Gastrocnemius medialis (tissue), 4 donors: ENCODE measurements at places on chromosomes 16 and 17. TPM values are rescaled to one million over a fixed set of nuclear protein-coding genes. Genes with fewer than 3 reads are reported as not detected.

TEPSIN gene
- 19.5 TPM for total RNA-seq

DNA sequence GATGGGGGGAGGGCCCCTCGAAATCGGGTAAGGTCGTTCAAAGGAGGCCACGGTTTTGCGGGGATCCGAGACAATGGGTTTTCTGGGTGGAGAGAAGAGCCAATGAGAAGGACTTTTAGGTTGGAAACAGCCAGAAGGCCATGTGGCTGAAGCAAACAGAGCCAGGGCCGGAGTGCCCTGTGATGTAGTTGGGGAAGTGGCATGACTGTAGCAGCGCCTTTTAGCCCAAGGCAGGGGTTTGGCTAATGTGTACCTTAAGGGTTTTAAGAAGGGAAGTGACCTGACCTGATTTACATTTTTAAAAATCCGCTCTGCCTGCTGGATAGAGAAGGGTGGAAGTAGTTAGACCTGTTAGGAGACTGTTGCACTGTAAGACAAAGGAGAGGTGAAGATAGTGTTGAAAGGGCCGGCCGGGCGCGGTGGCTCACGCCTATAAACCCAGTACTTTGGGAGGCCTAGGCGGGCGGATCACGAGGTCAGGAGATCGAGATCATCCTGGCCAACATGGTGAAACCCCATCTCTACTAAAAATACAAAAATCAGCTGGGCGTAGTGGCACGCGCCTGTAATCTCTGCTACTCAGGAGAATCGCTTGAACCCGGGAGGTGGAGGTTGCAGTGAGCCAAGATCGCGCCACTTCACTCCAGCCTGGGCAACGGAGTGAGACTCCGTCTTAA, 1.0 kb downstream of the LYRM1 start:
- peak; percentile 45 for DNase-seq

DNA sequence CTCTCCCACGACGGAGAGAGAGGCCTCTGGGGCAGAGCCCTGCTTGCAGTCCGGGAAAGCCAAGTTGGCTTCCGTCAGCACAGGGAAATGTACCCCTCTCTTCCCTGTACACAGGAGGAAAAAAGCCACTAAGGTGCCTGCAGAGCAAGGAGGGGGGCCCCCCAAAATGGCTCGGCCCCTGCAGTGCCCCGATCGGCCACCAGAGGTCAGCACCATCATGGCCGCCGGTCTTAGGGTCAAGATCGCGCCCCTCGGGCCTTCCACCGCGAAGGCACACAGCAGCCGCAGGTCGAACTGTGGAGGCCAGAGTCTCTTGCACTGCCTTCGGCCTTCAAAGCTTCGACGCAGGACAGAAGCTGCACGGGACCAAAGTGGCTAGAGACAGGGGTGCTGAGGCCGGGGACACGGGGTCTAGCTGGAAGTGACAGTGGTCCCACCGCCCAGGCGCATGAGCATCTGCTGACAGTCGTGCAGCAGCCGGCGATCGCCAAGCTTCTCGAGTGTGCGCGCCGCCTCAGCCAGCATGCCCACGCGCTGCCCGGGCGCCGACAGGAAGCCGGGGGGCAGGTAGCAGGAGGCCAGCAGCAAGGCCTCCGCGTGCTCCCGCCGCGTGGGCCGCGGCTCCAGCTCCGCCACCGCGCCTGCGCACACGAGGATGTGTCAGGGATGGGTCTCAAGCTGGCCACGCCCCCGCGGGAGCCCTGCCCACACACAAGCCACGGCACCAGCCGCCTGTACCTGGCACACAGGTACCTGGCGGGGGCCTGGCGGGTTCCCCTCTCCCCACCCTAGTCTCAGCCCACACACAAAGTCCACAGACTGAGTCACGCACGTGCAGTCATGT, 24.4 kb downstream of the SREBF1 start:
- DNase-seq = peak; percentile 49

TACO1 gene
- total RNA-seq = 31.2 TPM

KRTAP4-3 gene
- total RNA-seq = not detected

DNA sequence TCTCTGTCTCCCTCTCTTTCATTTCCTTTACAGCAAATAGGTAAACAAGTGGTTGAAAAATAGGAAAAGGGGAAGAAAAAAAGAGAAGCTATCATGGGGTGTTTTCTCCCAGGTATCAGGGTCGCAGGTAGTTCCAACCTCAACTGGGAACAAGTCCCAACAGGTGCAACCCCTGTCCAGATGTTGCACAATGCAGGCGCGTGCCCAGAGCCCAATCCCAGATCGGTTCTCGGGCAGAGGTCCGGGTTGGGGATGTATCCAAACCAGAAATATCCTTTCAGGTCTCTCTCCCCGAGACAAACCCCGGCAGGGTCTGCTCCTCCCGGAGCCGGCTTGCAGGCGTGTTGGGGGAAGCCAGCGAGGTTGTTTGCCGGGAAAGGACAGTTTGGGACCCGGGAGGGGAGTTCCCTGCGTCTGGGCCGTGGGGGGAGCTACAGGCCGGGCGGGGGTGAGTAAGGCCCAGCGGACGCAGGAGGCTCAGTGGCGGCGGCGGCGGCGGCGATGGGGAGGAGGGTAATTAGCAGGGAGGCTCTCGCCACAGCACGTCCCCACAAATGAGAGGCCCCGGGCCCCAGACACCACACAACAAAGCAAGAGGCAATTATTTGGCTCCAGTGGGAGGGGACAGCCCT, 21.2 kb upstream of the SP6 start:
- no peak for DNase-seq

- DNase-seq = peak; percentile 16
Measured at GRCh38 chr16:57998486-57998885, 2.0 kb downstream of the ZNF319 start.

GRCh38 chr17:39737206-39737759, 455 bp upstream of the GRB7 start:
- no peak for DNase-seq

GRCh38 chr16:89534252-89534756, 26.1 kb downstream of the SPG7 start:
- DNase-seq = peak; percentile 15

- DNase-seq = no peak
Measured at GRCh38 chr17:37802712-37803416, 58.0 kb upstream of the HNF1B start.

PLD6 gene
- total RNA-seq = 5.1 TPM

DNA sequence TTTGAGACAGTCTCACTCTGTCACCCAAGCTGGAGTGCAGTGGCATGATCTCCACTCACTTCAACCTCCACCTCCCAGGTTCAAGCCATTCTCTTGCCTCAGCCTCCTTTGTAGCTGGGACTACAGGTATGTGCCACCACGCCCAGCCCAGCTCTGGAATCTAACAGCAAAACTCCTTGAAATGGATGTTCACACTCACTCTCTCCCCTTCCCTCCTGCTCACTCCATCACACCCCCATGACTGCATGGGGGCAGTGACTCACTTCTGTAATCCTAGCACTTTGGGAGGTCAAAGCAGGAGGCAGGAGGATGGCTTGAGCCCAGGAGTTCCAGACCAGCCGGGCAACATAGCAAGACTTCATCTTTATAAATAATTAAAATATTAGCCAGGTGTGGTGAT, 11.1 kb upstream of the TFAP4 start:
- no peak for DNase-seq

GRCh38 chr16:89476379-89476778, 14.0 kb downstream of the ANKRD11 start:
- no peak for DNase-seq

CCL8 gene
- not detected for total RNA-seq

KRTAP3-2 gene
- not detected for total RNA-seq

- DNase-seq = no peak
Measured at GRCh38 chr16:20504418-20504817, 53.1 kb downstream of the ACSM2A start.

ARL5C gene
- total RNA-seq = not detected

DNA sequence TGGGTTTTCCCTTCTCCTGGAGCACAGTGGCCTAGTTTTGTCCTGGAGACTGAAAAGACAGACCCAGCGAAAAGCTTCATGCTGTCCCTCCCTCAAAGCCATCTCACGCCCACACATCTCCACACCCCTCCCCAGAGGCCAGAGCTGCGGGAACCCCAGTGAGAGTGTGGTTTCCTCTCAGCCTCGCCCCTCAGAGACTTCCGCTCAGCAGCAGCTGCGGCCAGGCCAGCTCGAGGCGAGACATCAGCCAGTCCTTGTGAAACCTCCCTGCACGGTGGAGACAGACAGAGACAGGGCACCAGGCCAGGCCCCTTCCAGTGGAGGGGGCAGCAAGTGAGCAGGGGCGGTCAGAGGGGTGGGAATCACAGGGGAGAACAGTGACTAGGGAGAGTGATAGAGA, 77.0 kb upstream of the TNRC6C start:
- DNase-seq = peak; percentile 47

MYOCD gene
- total RNA-seq = 2.0 TPM

- peak; percentile 91 for DNase-seq
Measured at GRCh38 chr17:3976675-3977171, 12.5 kb upstream of the ATP2A3 start.

CDH11 gene
- 14.2 TPM for total RNA-seq

SOX9 gene
- 0.49 TPM for total RNA-seq

- DNase-seq = no peak
Measured at GRCh38 chr16:11020792-11021551, 76.6 kb downstream of the CLEC16A start.

KRT26 gene
- total RNA-seq = not detected

DNA sequence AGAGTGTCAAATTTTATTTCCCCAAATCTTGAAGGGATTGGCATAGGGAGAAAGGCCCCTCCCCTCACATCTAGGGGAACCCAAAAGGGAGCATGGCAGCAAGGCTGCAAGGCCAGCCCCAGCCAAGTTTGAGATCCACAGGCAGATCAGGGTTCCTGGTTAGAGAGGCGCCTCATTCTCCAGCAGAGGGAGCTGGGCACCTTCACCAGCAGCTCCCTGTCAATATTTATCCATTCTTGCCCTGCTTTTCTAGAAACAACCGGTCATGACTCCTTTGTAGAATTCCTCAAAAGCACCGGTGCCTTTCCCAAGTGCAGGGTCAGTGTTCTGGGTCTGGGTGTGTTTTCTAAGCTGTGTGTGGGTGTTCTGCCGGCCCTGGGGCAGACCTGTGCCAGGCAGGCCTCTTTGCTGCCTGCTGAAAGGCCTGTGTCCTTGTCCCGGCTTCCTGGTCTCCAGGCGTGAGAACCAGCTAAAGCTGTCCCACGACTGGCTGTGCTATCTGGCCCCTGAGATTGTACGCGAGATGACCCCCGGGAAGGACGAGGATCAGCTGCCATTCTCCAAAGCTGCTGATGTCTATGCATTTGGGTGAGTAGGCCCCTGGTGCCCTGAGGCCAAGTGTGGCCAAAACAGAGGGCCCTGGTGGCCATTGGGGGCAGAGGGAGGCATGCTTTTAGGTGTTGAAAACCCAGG, 21.2 kb upstream of the LGALS9 start:
- DNase-seq = no peak

- no peak for DNase-seq
Measured at GRCh38 chr17:78322327-78322857, 37.5 kb downstream of the SOCS3 start.

DNA sequence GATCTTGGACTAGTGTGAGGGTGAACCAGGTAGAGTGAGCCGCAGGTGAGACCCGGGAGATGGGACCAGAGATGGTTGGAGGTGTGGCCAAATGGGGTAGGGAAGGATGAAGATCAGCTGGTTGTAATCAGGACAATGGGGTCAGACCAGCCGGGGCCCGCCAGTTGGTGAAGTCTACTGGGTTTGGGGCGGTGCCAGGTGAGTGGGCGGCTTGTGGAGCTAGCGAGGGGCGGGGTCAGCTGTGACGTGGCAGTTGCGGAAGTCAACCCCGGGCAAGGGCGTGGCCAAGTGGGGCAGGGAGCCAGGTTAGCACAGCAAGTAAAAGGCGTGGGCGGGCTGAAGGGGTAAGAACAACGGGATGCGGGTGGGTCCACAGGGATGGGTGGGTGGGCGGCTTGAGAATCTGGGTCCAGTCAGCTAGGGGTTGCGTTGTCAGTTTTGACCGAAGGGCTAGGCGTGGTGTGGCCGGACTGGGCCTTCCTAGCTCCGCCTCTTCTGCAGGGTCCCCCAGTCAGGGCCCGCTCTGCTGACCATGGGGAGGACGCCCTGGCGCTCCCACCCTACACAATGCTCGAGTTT, 25.5 kb upstream of the ALKBH5 start:
- peak; percentile 71 for DNase-seq

DNA sequence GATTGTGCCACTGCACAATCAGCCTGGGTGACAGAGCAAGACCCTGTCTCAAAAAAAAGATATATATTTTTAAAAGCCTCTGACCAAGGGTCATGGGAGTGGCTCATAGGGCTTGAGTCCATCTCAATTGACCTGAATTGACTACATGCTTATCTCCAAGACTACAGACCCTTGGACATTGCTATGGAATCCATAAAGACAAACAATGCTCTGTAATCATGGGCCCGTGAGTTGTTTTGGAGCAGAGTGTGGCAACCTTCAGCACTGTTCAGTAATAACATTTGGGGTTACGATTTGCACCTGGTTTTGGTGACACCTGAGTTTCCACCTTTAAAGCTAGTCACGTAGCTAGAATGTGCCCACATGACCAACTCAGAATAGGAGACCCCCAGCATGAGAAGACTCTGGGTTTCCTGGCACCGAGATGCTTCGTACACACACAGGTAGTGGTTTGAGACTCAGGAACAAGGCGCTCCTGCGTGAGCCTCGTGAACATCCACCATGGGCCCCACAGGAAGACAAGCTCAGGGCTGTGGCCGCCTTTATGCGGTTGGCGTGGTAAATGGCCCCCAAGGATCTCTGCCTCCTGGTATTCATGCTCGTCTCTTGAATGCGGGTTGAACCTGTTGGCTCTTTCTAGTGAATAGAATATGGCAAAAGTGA, 66.6 kb upstream of the RPH3AL start:
- DNase-seq = no peak

DNA sequence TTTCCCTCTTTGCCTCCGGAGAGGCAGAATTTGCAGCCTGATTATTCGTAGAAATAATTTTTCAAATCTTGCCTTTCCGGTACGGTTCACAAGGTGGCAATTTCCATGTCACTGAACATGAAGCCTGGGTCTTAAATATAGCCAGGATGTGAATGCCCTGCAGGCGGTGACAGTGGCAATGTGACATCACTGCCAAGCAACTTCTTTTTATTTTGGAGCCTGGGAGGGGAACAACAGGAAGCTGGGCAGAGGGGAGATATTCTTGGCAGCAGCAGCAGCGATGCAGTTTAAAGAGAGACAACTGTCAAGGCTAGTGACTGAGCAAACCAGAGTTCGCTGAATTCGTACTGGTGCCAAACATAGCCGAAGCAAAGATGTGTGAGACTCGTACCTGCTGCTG, 171.1 kb downstream of the SNX29 start:
- no peak for DNase-seq

RNU2-1 gene
- total RNA-seq = not detected

DNA sequence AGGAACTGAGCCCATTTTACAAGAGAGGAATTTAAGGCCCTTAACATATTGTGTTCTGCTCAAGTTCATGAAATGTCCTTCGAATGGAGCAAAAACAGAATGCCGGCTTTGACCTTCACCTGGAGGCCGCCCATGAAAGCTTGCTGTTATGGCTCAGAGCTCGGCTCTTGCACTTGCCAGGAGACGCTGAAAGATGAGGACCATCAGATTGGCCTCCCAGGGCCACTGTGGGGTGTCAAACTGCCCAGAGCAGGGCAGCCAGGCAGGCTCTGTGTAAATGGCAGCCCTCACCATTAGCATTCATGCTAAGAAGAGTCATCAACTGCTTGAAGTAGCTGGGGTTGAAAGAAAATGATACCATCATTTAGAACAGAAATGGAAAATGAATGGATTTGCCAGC, 39.3 kb downstream of the IL21R start:
- no peak for DNase-seq

GRCh38 chr17:77124192-77124889, 16.4 kb upstream of the SEC14L1 start:
- no peak for DNase-seq
